ENCODE measurements at places on chromosomes 4 and X.

GRCh38 chr4:68724922-68725321 lies 54.5 kb upstream of the UGT2B15 start:
- no peak for DNase-seq

DNA sequence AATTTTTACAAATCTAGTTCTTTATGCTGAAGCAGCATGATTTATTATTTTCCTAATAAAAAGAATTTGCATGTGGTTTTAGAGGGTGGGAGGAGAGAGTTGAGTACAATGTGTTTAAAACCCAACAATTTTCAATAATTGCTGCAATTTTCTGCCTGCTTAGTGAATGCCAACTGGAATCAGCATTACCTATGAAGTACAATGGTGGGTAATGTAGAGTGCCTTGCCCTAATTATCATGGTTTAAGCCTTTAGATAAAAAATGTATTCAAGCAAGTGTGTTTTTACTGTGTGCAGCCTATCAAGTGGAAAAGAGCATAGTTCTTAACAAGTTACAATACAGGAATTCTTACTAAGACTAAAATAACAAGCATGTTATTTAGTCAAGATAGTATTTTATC lies 77.9 kb upstream of the ANKRD50 start:
- DNase-seq = no peak

GRCh38 chr4:123987408-123987807 lies 590.8 kb downstream of the SPRY1 start:
- no peak for DNase-seq

DNA sequence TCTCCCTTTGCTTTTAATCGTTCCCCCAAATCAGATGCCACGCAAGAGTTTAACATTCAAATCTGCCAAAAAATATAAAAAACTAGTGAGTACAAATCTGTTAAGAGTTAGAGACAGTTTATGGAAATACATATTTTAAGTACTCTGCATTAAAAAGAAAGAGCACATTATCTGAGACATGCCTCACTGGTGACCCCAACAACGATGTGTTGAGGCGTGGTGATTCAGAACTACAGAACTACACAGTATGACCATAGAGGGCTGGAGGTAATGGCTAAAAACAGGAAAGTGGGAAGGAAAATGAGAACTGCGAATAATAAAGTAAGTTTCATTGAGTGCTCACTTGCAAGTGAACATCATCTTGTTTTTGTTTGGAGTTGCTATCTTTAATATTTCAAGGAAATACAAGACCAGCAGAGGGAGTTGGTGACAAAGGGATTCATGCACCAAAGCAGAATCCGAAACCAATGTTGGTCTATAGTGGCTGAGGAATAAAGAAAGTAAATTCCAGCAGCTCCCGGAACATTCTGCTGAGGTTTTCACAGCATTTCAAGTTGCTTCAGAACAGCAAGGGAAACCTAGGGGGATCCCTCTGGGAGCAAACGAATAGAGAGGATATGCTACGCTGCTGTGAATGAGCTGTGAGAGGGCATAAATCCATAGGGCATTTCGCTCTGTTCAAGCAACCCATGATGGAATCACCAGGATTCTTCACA lies 92.2 kb downstream of the DCHS2 start:
- no peak for DNase-seq

DNA sequence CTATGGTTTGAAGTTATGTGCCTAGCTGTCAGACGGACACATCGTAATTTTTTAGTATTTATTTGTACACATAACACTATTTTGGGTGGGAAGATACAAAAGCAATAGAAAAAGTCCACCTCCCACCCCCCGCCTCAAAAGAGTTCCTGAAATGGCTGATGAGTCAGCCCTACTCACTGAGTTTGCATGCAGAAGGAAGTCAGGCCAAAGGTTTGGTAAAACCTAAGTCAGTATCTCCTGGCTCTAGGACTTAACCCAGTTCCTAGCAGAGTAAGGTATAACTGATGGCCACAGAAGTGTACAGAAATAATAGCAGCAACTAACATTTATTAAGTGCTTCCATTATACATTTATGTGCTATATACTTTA lies 2.9 kb upstream of the KLHL2 start:
- DNase-seq = no peak

- no peak for DNase-seq
Measured at GRCh38 chr4:24594887-24595286, 10.5 kb upstream of the DHX15 start.

DNA sequence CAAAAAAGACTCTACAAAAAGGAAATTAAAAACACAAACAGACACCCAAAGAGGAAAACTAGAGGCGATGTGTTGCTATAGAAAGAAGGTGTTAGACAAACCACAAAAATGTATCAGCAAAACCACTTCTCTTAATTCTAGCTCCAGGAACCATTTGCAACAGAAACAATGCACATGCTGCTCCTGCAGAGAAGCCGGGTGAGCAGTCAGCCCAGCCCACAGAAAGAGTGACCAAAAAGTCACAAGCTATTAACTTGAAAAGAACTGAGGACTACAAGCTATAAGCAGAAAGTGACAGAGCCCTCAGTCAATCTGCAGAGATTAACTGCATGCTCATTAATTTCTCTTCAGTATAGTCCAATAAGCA lies 96.2 kb upstream of the KLHL13 start:
- DNase-seq = no peak

DNA sequence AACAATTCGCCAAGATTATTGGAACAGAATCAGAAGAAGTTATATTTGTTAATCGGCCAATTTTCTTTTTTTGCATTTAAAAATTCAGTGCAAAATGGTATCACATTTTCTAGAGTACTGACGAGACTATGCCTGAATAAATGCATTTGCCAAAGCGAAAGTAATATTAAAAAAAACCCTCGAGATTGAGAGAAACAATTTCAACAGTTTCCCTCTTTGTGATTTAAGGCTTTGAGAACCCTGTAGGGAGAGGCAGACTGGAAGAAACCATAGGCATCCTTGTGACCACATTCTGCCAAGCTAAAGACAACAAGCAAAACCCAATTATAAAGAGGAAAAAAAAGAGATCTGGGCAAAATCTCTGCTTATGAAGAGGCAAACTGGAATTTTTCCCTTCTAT lies 218.1 kb upstream of the GK2 start:
- no peak for DNase-seq

Measured in germinal center (tissue), 1 donor.